ENCODE measurements at places on chromosomes 3 and 15. TPM values are rescaled to one million over a fixed set of nuclear protein-coding genes. Genes with fewer than 3 reads are reported as not detected.

- no peak for DNase-seq
These were observed 369.4 kb downstream of the MAGI1 start for GRCh38 chr3:65669163-65669875.

CHRFAM7A gene
- total RNA-seq: not detected

ITGA11 gene
- 0.27 TPM for total RNA-seq

CHRM5 gene
- not detected for total RNA-seq

All from activated naive CD4-positive, alpha-beta T cell treated with anti-CD3 and anti-CD28 coated beads, Interleukin-2, amount 50 U/mL, for 72 hours (primary cell).